ENCODE measurements at places on chromosomes 1 and 21.

DNA sequence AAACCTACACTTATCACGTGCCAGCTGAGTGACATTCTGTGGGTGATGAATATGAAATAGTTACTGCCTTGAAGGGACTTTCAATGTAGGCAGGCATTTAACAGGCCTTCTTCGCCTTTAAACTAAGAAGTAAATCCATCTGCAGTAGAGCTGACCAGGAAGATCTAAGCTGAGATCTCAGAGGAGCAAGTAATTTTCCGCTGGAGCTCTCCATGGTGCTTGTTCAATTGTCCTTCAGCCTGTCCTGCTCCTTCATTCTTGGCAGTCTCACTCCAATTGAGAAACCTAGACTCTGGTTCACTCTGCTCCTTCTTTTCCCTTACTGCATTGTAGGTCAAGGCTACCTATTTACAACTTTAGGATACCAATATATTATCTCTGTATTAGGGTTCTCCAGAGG lies 183.5 kb downstream of the HMCN1 start:
- H3K4me1 ChIP-seq: peaks cover 4% of the 10 kb centered on the region
- H3K27ac ChIP-seq: no peak overlapping the region
- no peak overlapping the region for H3K4me3 ChIP-seq
- no peaks in the 10 kb centered on the region for H3K36me3 ChIP-seq

DNA sequence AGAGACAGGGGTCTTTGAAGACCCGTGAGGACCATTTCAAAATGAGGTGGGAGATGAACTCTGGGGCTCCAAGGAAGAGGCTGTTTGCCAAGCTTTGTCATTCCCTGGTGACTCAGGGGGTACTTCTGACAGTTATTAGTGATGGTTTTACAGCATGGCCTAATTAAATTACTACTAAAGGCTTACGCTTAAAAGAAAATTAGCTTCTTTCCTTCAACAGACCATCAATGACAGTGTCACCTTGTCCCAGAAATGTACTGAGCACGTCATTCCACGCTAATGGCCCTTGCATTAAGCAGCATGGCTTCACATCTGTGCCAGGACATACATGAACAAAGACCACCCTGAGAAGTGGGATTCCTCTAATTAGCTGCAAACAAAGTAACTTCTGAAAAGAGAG lies 5.1 kb upstream of the UTS2 start:
- DNase-seq: no peak
- H3K4me3 ChIP-seq: no peak overlapping the region
- peaks cover 12% of the 10 kb centered on the region for H3K27me3 ChIP-seq
- H3K36me3 ChIP-seq: no peaks in the 10 kb centered on the region
- no peak overlapping the region for H3K27ac ChIP-seq

DNA sequence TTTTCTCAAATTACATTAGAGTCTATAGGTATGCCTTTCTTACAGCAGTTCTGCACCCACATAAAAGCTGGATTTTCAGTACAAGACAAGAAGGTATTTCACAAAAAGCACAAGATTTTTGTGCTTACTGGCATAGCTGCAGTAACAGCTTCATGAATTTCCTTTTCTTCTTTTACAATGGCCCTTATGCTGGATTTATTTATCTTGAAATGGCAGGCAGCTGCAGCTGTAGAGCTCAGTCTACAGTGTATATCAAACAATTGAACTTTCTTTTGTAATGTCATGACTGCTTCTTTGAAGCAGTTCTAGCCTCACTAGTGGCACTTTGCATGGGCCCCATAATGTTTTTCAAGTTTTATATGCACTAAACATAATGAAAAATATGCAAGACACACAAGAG lies 510.2 kb downstream of the KCNT2 start:
- no peak overlapping the region for H3K27ac ChIP-seq
- H3K4me1 ChIP-seq: peaks cover 8% of the 10 kb centered on the region

DNA sequence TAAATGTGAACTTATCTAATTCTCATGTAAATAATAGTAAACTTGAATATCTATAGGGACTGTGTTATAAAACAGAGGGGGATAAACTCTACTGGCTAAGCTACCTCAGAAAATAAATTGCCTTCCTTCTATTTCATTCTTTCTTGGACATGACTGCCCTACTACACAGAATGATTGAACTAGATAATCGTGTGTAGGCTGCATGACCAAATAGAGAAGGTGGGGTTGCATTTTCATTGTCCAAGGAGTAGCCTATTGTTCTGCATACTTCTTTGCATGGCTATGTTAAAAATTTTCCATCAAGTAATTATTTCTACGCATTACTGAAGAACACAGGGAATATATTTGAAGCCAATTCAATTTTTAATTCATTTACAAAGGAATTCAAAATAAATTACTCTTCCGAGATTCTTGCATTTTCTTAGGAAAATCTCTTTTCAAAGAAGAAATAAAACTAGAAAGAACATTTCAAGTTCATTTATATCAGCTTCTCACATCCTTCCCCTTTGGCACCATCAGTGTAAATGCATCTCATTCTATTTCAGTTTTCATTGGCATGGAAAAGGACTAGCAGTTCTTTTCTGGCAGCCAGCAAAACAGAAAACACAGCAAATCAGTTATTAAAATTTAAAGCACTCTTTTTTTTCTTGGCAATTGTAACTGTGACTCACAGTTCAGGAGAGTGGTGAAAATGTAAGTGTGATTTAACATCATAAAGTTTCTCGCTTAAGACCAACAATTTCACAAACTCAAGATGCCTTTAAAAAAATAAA lies 714.7 kb downstream of the NCAM2 start:
- H3K4me3 ChIP-seq: no peak overlapping the region
- H3K4me1 ChIP-seq: no peaks in the 10 kb centered on the region
- DNase-seq: no peak
- H3K27ac ChIP-seq: no peak overlapping the region

GRCh38 chr1:29991025-29991424 lies 732.4 kb downstream of the MATN1 start:
- peaks cover 6% of the 10 kb centered on the region for H3K4me1 ChIP-seq
- H3K27me3 ChIP-seq: no peaks in the 10 kb centered on the region
- no peak overlapping the region for H3K27ac ChIP-seq
- DNase-seq: peak; percentile 62
- peak overlapping the region; percentile 46 for H3K4me3 ChIP-seq

DNA sequence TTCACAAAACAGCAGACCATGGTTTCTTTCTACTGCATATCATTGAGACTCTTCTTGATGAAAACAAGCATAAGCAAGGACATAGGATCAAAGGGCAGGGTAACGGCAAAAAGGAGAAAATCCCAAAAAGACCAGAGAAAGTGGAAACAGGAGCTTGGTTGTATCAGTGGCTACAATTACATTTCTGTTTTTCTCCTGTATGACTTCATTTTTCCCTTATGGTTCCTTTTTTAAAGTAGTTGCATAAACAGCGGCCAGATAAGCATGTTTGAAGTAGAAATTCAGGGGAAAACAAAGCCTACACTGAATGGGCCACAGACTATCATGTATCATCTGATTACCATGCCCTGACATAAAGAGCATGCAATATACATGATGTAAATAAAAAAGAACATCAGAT lies 4.6 kb downstream of the EGLN1 start:
- DNase-seq: no peak
- peaks cover 42% of the 10 kb centered on the region for H3K4me1 ChIP-seq
- peak overlapping the region; percentile 17 for H3K4me3 ChIP-seq
- no peak overlapping the region for H3K27ac ChIP-seq
- H3K36me3 ChIP-seq: peaks cover 16% of the 10 kb centered on the region

DNA sequence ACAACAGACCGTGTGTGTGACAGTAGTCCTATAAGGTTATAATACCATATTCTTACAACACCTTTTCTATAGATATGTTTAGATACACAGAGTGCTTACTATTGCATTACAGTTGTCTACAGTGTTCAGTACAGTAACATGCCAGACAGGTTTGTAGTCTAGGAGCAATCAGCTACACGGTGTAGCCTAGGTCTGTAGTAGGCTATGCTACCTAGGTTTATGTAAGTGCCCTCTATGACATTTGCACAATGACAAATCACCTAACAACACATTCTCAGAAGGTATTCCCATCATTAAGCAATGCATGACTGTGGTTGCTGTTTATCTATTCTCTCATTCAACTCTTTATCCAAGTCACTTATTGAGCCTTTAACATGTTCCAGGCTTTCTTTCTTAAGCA lies 1.8 kb upstream of the WLS start:
- peak overlapping the region; percentile 52 for H3K27ac ChIP-seq
- no peaks in the 10 kb centered on the region for H3K36me3 ChIP-seq
- no peak for DNase-seq
- peaks cover 5% of the 10 kb centered on the region for H3K27me3 ChIP-seq

- peak overlapping the region; percentile 93 for H3K4me3 ChIP-seq
- no peaks in the 10 kb centered on the region for H3K27me3 ChIP-seq
- DNase-seq: no peak
These were observed 1.3 kb downstream of the SMG5 start for GRCh38 chr1:156281281-156281680.

- H3K36me3 ChIP-seq: no peaks in the 10 kb centered on the region
- H3K27ac ChIP-seq: no peak overlapping the region
- H3K4me1 ChIP-seq: no peaks in the 10 kb centered on the region
- H3K4me3 ChIP-seq: no peak overlapping the region
- no peak for DNase-seq
These were observed 42.6 kb upstream of the PTGS2 start for GRCh38 chr1:186722711-186723309.

DNA sequence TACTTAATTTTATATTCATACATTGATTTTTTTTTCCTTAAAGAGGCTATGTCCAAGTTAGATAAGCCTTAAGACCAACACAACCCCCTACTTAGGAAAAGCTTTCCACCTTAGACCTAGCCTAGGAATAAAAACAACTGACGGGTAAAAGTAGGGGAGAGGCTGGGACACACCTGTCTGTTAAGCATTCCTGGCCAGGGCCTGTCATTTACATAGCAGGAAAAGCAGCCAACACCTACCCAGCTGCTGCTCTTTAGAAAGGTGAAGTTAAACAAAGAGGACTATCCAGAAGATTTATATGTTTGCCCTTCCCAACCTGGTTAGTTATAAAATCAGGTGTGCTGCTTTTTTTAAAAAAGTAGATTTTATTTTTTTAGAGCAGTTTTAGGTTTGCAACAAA lies 29.1 kb upstream of the SAMD13 start:
- peaks cover 12% of the 10 kb centered on the region for H3K36me3 ChIP-seq
- no peaks in the 10 kb centered on the region for H3K27me3 ChIP-seq
- peak overlapping the region; percentile 93 for H3K27ac ChIP-seq
